ENCODE measurements at places on chromosomes 13 and 19. TPM values are rescaled to one million over a fixed set of nuclear protein-coding genes. Genes with fewer than 3 reads are reported as not detected.

Gene CEACAM18
- 0.24 TPM for total RNA-seq

Gene THSD1
- total RNA-seq: 0.09 TPM

DNA sequence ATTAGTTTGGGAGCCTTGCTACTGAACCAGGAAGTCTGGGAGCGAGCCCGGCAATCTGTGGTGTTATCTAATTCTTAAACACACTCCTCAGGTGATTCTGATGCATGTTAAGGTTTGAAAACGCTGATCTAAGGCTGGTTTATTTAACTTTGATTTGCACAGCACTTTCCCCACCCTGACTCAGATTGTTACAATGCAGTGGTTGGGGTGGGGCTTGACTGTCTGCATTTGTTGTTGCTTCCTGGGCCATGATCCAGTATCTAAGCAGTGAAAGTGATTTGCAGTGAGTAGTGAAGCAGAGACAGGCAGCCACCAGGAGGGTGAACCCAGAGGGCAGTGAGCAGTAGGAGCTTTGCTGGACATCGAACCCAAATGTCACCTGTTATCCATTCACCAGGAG lies 81.6 kb upstream of the ARGLU1 start:
- no peak for DNase-seq

- no peak for DNase-seq
These were observed 5.9 kb upstream of the S1PR5 start for GRCh38 chr19:10523135-10523636.

Gene SLC25A41
- total RNA-seq: 4.2 TPM

Gene IFI30
- 103 TPM for total RNA-seq

DNA sequence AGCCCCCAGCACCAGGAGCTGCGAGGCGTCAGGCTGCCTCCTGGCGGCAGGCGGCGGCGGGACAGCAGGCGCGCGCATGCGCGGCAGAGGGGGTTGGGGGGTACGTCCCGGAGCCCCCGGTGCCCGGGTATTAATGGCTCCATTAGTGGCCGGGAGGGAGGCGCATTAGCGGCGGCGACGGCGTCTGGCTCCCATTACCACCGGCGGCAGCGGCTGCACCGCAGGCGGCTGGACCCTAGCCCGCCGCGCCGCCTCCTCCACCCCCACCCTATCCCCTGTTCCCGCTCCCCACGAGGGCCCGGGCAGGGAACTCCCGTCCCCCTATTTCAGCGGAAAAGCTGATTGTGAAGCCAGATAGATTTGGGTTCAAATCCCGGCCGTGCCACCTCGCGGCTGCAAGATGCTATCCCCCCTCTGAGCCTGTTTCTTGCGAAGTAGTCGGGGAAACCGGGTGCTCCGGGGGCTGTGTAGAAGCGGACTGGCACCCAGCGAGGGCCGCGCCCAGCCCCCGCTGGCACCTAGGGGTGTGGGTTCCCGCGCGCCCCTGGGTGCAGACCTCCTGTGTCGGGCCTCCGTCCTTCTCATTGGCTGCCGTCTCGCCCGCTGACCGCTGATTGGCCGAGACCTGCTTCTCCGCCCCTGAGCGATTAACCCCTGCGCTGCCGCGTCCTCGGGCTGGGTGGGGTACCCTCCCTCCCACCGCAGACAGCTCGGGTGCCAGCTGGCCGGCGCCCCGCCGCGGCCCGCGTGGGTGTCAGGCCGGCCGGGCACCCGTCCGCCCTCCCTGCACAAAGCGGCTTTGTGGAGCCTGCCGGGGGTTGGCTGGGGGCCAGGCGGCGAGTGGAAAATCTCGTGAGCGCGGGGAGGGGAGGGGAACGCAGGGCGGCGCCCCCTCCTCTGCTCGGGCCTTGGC lies 11.1 kb downstream of the CIC start:
- peak; percentile 93 for DNase-seq

GRCh38 chr19:29875931-29876330 lies 64.1 kb downstream of the CCNE1 start:
- no peak for DNase-seq

Data from K562 (cell line).